ENCODE measurements at places on chromosomes 5 and 9.

GRCh38 chr5:133480866-133481265 lies 131.5 kb downstream of the FSTL4 start:
- no peak for DNase-seq

DNA sequence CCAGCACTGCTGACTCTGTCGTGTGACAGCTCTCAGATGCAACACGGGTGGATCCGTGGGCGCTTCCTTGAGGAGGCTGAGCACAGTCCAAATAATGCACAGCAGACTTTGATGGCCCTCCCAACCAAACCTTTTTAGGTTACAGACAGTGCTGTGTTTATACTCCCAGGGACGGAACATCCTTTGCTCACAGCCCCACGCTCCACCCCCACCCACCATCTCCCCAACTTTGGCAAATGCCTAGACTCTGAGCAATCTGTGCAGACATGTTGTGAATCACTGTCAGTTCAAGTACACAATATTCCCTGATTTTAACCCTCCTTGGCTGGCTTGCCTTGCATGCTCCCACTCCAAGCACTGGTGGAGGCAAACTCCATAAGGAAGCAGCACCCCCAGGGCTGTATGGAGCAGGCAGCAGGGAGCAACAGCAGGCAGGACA lies 324.6 kb downstream of the MLLT3 start:
- no peak for DNase-seq

- no peak for DNase-seq
Measured at GRCh38 chr5:53603009-53603687, 42.7 kb downstream of the NDUFS4 start.

DNA sequence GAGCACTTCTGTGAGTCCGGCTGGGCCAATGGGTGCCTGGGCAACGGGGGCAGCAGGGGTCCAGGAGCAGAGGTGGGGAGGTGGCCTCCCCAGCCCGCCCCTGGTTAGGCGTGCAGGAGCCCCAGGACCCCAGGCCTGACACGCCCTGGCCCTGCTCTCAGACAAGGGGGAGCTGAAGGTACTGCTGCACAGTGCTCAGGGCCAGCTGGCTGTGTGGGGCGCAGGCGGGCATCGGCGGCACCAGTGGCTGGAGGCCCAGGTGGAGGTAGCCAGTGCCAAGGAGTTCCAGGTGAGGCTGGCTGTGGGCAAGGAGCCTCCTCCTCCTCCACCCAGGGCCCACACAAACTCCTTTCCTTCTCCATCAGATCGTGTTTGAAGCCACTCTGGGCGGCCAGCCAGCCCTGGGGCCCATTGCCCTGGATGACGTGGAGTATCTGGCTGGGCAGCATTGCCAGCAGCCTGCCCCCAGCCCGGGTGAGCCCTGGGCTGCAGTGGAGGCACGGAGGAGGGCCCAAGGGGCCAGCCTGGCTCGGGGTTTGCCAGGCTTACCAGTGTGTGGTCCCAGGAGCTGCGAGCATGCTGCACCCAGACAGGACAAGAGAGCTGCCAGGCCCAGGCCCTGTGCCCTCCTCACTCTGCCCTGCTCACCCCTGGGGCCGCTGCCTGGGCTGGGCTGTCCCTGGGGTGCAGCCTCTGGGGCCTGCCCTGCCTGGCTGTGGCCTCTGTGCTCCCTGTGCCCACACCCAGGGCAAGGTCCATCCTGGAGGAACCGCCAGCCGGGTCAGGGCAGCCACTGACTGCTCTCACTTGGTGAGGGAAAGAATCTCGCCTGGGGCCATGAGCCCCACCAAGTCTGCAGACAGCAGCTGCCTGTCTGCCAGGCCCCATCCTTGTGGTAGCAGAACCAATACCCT lies 7.0 kb downstream of the MAMDC4 start:
- no peak for DNase-seq

DNA sequence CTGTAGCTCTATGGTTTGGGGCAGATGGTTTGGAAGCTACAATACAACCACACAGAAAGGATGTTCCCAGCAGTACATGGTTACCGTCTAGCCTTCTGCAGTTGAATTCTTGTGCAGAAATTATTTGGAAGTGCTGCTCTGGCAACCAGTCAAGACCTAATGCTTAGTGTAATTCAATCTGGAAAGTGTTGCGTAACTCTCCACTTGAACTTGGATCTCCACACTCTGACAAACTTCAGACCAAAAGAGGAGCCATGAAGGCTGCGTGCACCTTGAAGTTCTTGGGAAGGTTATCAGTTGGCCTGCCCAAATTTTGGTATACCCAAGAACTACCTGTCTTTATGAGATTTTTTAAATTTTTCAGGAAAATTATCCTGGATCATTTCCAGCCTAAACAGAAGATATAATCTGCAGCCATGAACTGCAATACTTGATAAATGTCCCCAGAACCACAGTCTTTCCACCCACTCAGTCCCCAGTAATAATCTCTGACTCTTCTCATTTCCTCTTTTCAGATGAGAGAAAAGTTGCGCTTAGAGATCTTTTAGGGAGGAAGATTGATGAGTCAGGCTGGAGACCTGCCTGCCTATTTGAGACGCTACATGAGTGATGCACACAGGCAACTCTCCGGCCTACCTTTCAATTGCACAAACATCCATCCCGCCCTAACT lies 159.9 kb downstream of the FANCC start:
- DNase-seq = peak; percentile 51

- no peak for DNase-seq
Measured at GRCh38 chr9:137836831-137837241, 40.7 kb upstream of the CACNA1B start.

DNA sequence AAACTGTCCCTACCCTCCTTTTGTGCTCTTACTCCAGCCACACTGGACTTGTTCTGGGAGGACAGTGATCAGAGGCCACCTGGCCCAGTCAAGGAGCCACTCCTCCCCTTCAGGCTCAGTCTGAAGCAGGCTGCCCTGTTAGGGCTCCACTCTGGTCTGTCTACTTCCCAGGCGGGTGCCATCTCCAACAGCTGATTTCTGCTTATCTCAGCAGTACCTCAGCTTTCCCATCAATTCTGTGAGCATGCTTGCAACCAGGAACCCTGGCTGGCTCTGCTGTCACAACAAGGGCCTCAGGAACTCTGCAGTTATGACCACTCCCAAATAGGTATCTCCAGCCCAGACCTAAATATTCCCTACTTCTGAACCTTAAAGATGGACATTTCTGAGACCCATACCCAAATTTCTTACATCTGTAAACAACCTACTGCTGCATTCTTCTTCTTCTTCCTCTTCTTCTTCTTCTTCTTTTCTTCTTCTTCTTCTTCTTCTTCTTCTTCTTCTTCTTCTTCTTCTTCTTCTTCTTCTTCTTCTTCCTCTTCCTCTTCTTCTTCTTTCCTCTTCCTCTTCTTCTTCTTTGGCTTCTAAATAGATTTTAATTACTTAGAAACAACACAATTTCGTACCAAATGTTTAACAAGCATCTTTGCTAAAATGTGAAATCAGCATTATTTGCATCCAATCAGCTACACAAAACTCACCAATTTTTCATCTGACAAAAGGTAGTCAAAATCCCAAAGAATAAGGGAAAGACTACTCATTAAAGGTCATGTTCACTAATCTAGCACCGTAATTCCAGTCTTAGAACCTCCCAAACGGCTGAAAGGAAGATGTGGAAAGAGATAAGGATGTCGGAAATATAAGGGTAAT lies 13.6 kb upstream of the SLC22A4 start:
- DNase-seq = no peak

- DNase-seq = no peak
Measured at GRCh38 chr9:3498691-3499090, 27.1 kb downstream of the RFX3 start.

DNA sequence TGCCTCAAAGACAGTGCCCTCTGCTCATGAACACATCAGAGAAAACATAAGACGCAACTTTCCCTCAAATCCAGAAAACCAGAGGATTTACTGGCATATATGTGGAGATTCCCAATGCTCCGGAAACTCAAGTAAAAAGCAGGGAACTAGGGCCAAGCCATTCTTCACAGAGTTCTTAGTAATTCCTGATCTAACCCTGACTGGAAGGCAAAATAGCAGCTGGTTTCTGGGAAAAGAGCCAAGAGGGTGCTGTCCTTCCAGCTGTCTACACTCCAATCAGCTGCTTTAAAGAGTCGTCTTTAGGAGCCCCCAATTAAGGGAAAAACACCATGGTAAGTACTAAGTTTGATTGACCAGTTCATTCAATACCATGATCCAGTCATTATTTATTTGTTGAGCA lies 49.6 kb downstream of the GNA14 start:
- no peak for DNase-seq
